Upper lobe of left lung (tissue), 6 donors: ENCODE measurements at places on chromosomes 16 and 17.

DNA sequence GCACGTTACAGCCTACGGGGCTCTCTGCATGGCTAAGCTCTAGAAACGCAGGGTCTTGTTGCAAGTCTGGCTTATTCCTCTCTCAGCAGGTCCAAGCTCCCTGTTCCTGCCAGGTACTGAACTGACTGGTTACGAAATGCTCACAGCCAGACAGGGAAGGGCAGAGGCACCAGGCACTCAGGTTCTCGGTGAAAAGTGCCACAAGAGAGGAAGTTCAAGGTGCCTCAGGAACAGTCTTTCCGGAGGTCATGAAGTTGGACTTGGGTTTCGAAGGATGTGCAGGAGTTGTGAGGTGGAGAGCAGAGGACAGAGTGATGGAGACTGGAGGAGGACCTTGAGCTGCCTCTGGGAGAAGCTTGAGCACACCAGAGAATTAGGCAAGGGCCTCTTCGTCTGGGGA is 124.7 kb upstream of the GSE1 start:
- no peak for DNase-seq
- H3K27ac ChIP-seq: no peak overlapping the region
- H3K4me3 ChIP-seq: no peak overlapping the region
- H3K36me3 ChIP-seq: no peaks in the 10 kb centered on the region
- peaks cover 46% of the 10 kb centered on the region for H3K4me1 ChIP-seq
- H3K27me3 ChIP-seq: no peaks in the 10 kb centered on the region

GRCh38 chr17:7839190-7839875 is 5.3 kb downstream of the KDM6B start:
- no peaks in the 10 kb centered on the region for H3K27me3 ChIP-seq
- H3K4me1 ChIP-seq: peaks cover 45% of the 10 kb centered on the region
- no peak for DNase-seq
- H3K36me3 ChIP-seq: no peaks in the 10 kb centered on the region
- peak overlapping the region; percentile 100 for H3K27ac ChIP-seq

DNA sequence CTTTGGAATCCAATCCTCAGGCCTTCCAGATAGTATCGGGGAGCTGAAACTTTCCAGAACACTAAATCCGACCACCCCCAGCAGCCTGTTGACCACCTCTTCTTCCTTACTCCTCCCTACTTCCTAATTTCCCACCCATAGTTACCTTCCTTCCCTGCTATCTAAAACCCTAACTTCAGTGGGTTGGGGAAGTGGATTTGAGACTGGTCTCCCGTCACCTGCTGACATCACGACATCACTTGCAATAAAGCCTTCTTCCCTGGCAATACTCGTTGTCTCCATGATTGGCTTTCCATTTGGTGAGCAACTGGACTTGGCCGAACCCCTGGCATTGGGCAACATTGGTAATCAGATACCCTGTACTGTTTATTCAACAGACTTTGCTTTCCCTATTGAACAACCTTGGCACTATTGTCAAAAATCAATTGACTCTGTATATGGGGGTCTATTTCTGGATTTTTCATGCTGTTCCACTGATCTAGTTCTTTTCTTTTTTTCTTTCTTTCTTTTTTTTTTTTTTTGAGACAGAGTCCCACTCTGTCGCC is 11.8 kb upstream of the FOXK2 start:
- no peak overlapping the region for H3K27ac ChIP-seq
- H3K27me3 ChIP-seq: no peaks in the 10 kb centered on the region
- no peaks in the 10 kb centered on the region for H3K4me1 ChIP-seq
- H3K36me3 ChIP-seq: no peaks in the 10 kb centered on the region

DNA sequence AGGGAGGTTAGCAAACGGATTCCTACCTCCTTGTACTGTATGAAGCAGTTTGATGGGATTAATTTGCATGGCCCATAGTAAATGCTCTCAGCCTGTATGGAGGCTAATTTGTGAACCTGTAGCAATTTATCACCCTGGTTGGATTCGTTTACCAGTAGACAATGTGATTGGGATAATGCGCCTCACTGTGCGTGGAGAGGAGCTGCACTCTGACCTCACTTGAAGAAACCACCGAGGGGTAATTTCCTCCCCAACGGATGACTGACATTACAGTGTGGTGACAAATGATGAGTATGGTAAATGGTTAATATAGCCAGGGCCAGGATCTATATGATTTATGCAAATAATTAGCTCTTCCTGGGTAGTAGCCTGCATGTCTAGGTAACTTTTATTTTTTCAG is 479.1 kb upstream of the RBFOX1 start:
- no peaks in the 10 kb centered on the region for H3K4me1 ChIP-seq
- no peaks in the 10 kb centered on the region for H3K36me3 ChIP-seq
- no peaks in the 10 kb centered on the region for H3K27me3 ChIP-seq
- DNase-seq: no peak

GRCh38 chr17:8451933-8452614 is 16.4 kb downstream of the NDEL1 start:
- DNase-seq: no peak
- H3K27me3 ChIP-seq: no peaks in the 10 kb centered on the region
- H3K4me3 ChIP-seq: no peak overlapping the region
- H3K27ac ChIP-seq: no peak overlapping the region

- no peaks in the 10 kb centered on the region for H3K4me1 ChIP-seq
- DNase-seq: no peak
- H3K4me3 ChIP-seq: no peak overlapping the region
- no peak overlapping the region for H3K27ac ChIP-seq
- H3K36me3 ChIP-seq: no peaks in the 10 kb centered on the region
- no peaks in the 10 kb centered on the region for H3K27me3 ChIP-seq
Measured at GRCh38 chr16:10678655-10679054, 16.1 kb downstream of the TEKT5 start.

DNA sequence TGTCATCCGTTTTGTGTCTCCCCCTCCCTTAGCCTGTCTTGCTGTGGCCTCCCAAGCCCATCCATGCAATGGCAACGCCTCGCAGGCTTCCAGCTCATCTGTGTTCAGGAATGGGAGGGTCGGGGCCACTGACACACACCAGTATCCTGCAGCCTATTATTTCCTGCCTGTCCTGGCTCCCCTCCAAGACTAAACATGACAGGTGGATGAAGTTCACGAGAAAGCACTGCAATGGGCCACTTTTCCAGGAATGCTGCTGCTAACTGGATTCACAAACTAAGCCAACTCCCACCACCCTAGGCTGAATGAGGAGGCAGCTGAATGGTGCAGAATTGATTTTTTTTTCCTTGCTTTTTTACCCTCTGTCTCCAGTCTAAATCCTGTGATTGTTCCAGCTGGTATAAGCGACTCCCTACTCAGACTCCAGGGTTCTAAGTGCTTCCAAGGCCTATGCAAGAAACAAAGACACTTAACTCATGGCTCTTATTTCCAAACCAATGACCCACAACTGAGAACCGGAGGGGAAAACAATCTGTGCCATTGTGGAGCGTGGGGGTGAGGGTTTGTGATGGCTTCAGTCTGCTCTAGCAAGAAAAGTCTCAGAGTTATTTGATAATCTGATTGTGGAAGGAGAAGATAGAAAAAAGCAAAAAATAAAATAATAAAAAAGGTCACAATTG is 23.3 kb downstream of the TMEM100 start:
- H3K4me1 ChIP-seq: no peaks in the 10 kb centered on the region
- H3K4me3 ChIP-seq: no peak overlapping the region
- no peaks in the 10 kb centered on the region for H3K36me3 ChIP-seq
- H3K27ac ChIP-seq: no peak overlapping the region
- no peak for DNase-seq
- H3K27me3 ChIP-seq: no peaks in the 10 kb centered on the region

GRCh38 chr17:82674656-82675475 is 23.6 kb downstream of the RAB40B start:
- H3K27ac ChIP-seq: no peak overlapping the region
- peaks cover 7% of the 10 kb centered on the region for H3K4me1 ChIP-seq
- H3K27me3 ChIP-seq: no peaks in the 10 kb centered on the region
